ENCODE measurements at places on chromosomes 6 and 20. TPM values are rescaled to one million over a fixed set of nuclear protein-coding genes. Genes with fewer than 3 reads are reported as not detected.

The MCCD1 gene
- not detected for total RNA-seq

The ESR1 gene
- 3.4 TPM for total RNA-seq

The CYP39A1 gene
- 8.4 TPM for total RNA-seq

The IRF4 gene
- total RNA-seq: 0.11 TPM

The POFUT1 gene
- 47.6 TPM for total RNA-seq

The KCNQ5 gene
- total RNA-seq: 55.2 TPM

The SYNDIG1 gene
- 1.2 TPM for total RNA-seq

The C20orf141 gene
- total RNA-seq: not detected

The NT5DC1 gene
- total RNA-seq: 11.7 TPM

The VEGFA gene
- total RNA-seq: 78.4 TPM

The PDYN gene
- not detected for total RNA-seq

The C6orf52 gene
- 0.65 TPM for total RNA-seq

The TTPAL gene
- 18.8 TPM for total RNA-seq

The KIAA1755 gene
- total RNA-seq: 2.0 TPM

The CPNE5 gene
- total RNA-seq: 0.76 TPM

The SLC44A4 gene
- 0.22 TPM for total RNA-seq

All from articular chondrocyte of knee joint (primary cell).